Left lobe of liver (tissue), 2 donors: ENCODE measurements at places on chromosomes 12 and 14.

DNA sequence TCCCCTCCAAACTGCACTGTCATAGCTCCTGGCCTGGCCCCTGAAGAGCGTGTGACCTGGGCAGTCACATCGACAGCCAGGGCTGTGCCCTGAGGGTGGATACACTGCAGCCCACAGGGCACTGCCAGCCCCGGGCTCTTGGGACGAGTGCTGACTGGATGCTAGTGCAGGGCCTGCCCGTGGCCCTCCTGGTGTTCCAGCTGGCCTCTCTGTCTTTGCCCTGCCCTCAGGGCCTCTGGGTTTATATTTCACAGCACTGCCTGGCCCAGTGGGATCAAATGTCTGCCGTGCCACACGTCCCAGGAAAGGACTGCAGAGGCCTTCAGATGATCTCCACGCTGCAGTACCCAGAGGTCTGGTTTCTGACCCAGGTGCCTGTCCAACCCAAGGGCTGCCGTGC, 10.1 kb upstream of the CCDC197 start:
- DNase-seq: no peak

- peak; percentile 90 for DNase-seq
Measured at GRCh38 chr12:121712461-121713256, at the start of gene TMEM120B. TMEM120B (plus strand) TSS chr12:121712752; CDS start chr12:121712896, 144 bp downstream.

GRCh38 chr14:104171029-104171697, 32.8 kb downstream of the KIF26A start:
- no peak for DNase-seq

GRCh38 chr14:23437133-23438100, 2.0 kb upstream of the MYH7 start:
- peak; percentile 11 for DNase-seq

GRCh38 chr12:52139579-52140062, 52.2 kb downstream of the KRT80 start:
- DNase-seq: no peak

DNA sequence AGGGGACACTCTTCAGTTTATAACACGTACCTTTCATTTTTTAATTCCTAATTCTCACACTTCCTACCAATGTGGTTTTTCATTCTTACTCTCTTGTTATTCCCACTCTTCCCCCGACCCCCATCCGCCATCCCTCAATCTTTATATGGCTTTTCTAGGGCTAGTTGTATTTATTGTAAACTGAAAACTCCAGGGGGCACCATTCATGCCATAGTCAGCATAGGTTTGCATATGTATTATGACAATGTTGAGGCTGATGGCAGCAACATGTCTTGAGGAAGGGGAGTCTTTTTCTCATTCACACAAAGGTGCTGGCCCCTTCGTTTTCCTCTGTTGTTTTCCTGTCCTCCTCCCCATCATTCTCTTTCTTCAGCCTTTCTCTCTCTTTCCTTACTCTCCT, 27.7 kb upstream of the LTA4H start:
- no peak for DNase-seq

- no peak for DNase-seq
Measured at GRCh38 chr12:2039034-2039433, 13.8 kb upstream of the CACNA1C start.

DNA sequence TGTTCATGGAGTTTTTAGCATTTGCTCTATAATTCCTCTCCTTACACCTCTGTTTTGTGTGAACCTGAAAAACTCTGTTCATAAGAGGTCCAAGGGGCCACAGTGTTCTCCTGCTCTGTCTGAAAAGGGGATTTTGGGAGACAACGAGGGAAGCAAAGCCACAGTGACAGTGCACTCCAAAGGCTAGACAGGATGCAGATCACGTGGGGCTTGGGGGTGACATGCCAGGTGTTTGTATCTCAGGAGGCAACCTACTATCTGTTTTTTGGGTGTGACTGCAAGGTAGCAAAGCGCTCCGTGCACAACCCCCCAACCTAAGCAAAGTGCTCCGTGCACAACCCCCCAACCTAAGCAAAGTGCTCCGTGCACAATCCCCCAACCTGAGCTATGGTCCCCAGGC, 5.1 kb upstream of the CHD4 start:
- DNase-seq: no peak

- peak; percentile 81 for DNase-seq
Measured at GRCh38 chr14:92945959-92946846, 23.3 kb downstream of the CHGA start.

DNA sequence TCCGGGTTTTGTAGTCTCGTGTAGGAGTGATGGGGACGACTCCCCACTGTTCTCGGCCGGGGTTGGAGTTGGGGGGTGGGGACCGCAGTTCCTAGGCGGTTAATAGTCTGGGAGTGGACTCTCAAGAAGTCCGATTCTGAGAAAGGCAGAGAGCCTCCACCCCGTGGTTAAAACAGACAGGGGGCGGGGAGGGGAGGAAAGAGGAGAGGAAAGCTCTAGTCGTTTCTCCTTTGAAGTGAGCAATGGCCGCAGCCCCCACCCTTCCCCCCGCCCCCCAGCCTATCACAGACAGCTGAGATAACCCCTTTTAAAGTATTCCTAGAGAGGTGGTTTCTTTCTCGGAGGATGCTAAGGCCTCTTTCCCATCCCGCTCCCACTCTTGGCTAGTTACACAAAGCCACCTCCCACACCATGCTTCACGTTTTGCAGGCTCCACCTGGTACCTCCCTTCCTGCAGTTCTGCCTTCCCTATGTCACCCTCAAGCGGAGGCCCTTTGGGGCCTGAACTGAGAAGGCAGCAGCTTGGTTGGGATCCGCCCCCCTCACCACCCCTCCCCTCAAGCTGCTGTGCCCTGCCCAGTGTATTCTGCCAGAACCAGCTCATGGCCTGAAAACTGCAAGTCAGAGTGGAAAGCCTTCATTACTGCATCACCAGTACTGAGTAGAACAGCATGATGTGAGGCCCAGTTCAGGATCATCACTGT, 853 bp downstream of the USP5 start:
- no peak for DNase-seq

GRCh38 chr12:94010307-94010706, 138.1 kb upstream of the PLXNC1 start:
- DNase-seq: no peak

DNA sequence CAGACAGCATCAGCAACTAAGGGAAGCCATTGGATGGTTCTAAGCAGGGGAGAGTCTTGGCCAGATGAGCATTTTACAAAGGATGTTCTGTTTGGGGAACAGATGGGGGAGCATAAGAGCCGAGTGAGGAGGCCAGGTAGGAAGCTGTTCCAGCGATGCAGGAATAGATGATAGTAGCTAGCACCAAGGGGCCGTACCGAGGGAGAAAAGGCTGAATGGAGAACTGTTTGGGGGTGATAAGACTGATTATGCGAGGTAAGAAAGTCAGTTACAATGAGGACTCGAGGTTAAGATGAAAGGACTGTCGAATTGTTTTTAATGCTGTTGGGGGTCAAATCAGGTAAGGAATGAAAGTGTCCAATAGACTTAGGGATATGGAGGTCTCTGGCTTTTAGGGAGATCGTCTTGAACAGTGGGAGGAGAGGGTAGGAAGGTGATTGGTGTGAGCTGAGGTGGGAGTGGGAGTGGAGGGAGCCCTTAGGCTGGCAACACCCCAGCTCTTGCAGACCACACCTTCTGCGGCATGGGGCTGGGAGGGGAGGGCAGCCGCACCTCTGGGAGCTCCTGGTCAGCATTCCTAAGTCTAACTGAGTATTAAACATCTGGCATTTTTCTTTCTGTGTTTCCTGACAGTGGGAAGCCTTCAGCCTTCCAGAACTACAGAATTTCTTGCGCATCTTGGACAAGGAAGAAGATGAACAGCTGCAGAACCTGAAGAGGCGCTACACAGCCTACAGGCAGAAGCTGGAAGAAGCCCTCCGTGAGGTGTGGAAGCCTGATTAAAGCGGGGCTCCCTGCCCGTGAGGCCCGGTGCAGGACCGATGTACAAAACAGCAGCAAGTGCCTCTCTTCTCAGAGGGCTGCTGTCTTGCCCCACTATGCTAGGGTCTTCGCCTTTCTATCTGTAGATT, 64.8 kb downstream of the GNS start:
- no peak for DNase-seq

- no peak for DNase-seq
Measured at GRCh38 chr14:55832122-55832911, 252.3 kb downstream of the KTN1 start.

DNA sequence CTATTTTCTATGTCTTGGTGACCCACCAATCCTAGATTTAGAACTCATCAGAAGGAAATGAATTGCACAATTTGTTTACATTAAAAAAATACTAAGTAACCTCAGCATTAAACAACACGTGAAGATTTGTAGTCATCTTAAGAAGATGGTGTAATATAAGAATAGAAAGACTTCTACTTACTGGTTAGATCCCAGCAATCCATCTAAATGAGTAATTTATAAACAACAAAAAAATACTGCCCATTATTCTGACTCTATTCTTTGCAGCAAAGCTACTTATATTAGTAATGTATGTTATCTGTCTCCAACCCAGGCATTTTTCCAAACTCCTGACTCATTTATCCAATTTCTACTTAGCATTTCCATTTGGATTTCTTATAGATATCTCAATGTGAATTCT, 67.8 kb downstream of the CD163L1 start:
- DNase-seq: no peak

GRCh38 chr12:93000026-93000425, 70.9 kb upstream of the EEA1 start:
- DNase-seq: no peak

DNA sequence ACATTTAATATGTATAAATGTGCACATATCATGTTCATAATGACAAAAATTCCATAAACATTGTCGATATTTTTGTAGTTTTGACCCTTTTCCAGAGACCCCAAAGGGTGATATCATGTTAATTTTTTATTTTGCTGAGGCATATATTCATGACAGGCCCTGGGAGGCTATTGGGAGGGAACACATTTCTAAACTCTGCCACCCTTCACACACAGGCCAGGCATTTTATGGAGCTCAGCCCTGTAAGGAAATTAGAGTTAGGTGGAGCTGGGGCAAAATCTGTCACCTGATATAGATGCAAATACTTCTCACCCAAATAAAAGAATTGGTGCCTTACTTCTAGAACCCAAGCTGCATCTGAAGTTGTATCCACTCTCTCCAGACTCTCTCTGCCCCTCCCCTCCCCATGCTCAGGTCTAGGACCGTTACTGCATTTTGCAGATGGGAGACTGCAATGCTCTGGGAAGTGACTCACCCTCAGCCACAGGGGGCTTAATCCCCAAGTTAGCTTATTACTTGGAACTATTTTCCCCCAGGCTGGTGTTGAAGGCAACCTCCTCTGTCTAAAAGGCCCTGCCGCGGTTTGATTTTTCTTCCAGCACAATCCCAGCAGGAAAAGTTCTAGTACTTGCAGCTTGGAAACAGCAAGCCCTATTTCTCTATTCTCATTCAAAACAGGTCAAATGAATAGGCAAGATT, 238.9 kb downstream of the EMP1 start:
- no peak for DNase-seq

DNA sequence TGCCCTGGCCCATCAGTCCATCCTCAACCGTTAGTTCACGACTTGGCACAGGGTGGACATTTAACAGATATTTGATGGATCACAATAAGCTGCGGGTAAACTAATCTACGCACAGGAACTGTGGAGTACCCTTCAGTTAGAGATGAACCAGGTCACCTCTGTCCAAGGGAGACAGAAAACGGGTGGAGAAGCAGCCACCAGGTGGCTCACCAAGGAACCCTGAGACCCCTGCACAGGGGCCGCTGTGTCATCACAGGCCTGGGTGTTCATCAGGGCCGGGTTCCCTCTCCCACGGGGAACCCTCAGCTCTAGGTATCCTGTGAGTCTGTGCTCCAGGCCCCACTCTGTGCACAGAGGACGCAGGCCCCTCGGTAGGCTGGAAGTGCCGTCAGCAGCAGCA, 122.2 kb downstream of the PIWIL1 start:
- no peak for DNase-seq

- no peak for DNase-seq
Measured at GRCh38 chr12:26101350-26101734, 23.5 kb downstream of the BHLHE41 start.
